ENCODE measurements at places on chromosomes 5 and 9.

GRCh38 chr9:89675058-89675742 lies 70.4 kb downstream of the GADD45G start:
- DNase-seq = peak; percentile 96

DNA sequence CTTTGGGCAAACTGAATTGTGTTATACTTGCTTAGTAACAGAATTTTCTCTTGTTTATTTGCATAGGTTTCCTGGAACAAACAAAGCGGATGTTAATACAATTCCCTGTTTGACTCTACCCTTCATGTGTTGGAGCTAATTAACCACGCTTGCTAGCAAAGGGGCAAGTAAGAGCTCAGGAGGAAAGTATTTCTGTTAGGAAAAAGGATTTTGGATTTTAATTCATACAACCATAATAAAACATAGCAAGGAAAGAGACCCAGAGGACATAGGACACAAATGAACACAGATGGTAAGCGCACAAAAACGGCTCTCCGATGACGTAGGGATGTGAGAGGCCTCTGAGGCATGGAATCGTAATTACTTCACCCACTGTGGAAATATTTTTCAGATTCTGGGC lies 5.1 kb upstream of the DCAF12 start:
- DNase-seq = no peak

- no peak for DNase-seq
Measured at GRCh38 chr9:122004589-122004988, 88.5 kb downstream of the TTLL11 start.

- no peak for DNase-seq
Measured at GRCh38 chr9:99066571-99066970, 38.3 kb upstream of the TGFBR1 start.

GRCh38 chr9:20139763-20140290 lies 351.0 kb upstream of the SLC24A2 start:
- no peak for DNase-seq

DNA sequence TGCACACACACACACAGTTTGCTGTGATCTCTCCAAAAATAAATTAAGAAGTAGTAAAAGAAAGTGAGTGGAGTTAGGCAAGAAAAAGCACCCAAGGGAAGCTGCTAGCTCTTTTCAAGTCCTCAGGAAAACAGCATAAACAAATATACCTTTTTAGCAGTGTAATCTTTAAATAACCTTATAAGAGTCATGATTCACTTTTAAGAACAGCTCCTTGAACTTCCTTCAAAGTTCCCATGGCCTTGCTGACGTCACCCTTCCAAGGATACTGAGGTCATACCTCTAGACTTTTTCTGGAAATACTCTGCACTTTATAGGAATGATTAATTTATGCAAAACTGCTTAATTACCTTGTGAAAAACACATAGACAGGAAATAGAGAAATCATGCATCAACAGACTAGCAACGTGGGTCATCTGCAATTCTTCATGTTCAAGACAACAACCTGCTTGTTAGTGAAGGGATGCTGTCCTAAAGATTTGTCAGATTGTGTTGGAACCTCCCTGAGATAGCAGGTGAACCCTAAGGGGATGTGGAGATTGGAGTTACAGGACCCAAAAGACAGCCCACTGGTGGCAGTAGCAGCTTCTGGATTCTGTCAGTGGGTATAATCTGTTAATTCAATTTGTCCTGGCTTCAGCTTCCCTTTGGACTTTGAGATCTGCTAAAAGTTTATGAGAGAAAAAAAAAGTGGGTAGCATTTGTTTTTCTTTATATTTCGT lies 229.0 kb downstream of the ELAVL2 start:
- no peak for DNase-seq

GRCh38 chr9:121786543-121786948 lies 135.1 kb downstream of the DAB2IP start:
- DNase-seq = no peak

- DNase-seq = no peak
Measured at GRCh38 chr5:91144491-91145332, 238.4 kb downstream of the ARRDC3 start.

DNA sequence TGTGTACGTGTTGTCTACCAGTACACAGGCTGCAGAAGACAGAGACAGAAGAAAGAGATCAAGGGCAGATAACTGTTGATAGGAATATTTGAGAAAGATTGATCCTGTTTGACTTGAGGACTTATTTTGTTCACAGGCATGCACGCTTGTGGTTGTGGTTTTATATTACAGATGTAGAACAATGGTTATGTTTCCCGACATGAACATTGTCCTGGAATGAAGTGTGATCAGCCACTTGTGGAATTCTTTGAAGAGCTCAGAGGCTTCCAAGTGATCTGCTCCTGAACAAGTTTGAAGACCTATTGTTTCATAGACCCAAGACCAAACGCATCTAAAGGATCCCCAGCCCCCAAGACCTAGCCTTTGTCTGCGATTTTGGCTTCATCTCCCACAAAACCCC lies 13.7 kb downstream of the TEX53 start:
- DNase-seq = no peak

DNA sequence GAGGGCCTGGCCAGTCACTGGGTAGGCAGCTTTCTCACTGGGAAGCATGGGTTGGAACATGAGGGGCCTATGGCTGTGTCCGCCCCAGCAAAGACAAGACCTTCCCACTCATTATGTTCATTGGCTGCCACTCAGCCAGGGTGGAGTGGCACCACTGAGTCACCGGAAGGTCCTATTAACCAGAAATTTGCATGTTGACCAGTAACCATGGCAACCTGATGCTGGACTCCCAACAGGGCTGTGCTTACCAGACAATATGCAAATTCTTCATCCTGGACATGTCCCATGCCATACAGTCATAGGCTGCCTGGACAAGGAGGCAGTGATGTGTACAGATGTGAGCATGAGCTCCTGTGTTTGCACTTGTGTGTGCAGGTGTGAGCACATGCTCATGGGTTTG lies 66.7 kb downstream of the PSD2 start:
- no peak for DNase-seq

GRCh38 chr5:81314581-81314980 lies 13.2 kb downstream of the ZCCHC9 start:
- DNase-seq = no peak

GRCh38 chr5:81552852-81553566 lies 159.1 kb upstream of the ACOT12 start:
- DNase-seq = no peak

GRCh38 chr5:14545308-14545707 lies 36.3 kb upstream of the OTULINL start:
- no peak for DNase-seq

- no peak for DNase-seq
Measured at GRCh38 chr5:113218200-113218599, 216.6 kb downstream of the TSSK1B start.

GRCh38 chr9:78386773-78387172 lies 89.8 kb downstream of the PSAT1 start:
- DNase-seq = no peak

DNA sequence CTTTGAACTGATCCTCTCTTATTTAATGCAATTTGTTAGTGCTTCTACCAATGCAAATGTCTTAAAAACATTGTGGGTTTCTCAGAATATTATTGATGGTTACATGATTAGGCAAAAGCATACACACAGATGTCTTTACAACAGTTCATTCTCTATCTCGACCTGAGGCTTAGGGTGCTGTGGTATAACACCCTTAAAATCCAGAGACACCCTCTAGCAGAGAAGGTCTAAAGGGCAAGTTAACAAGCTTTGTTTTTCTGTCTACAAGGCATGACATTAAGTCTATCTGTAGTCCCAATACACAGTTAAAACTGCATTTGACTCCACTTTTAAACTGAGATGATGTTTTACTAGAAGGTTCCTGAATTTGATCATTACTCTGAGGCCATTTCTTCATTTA lies 518.7 kb upstream of the MEF2C start:
- DNase-seq = no peak

DNA sequence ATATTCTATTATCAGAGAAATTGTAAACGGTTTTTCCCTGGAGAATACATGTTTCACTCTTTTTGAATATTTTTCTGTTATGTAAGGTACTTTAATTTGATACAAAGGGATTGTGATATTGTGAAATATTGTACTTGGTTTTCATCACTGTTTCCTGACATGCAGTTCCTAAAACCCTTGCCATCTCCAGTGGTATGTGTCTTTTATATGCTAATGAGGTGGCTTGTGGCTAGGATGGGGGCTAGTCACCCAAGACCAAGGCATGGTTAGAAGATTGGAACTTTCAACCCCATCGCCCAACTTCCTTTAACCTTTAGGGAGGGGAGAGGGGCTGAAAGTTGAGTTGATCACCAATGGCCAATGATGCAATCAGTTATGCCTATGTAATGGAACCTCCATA lies 160.6 kb downstream of the TAF11L14 start:
- DNase-seq = no peak

GRCh38 chr5:17267106-17267505 lies 49.7 kb downstream of the BASP1 start:
- DNase-seq = no peak

DNA sequence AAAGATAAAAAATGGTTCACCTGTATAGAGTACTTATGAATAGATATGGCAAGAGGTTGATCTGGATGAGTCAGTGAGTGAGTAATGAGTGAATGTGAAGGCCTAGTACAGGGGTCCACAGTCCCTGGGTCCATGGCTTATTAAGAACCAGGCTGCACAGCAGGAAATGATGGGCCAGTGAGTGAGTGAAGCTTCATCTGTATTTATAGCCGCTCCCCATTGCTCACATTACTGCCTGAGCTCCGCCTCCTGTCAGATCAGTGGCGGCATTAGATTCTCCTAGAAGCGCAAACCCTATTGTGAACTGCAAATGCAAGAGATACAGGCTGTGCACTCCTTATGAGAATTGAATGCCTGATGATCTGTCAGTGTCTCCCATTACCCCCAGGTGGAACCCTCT lies 307.7 kb upstream of the ZNF608 start:
- DNase-seq = no peak

DNA sequence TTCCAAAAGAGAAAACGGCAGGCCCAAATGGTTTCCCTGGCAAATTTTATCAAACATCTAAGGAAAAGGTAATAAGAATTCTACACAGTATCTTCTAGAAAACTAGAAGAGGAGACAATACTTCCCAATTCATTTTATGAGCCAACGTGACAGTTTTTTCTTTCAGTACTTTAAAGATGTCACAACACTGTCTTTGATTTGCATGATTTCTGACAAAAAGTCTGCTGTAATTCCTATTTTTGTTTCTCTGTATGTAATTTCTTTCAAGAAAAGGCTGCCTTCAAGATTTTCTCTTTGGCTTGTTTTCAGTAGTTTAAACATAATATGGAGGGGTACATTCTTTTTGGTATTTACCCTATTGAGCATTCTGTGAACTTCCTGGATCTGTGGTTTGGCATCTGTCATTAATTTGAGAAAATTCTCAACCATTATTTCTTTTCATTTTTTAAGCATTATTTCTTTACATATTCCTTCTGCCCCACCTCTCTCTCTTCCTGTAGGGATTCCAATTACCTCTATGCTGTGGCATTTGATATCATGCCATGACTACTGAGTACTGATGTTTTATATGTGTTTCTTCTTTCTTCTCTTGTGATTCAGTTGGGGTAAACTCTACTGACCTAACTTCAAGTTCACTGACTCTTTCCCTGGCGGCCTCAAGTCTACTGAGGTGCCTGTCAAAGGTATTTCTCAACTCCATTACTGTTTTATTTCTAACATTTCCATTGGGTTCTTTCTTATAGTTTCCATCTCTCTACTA lies 32.2 kb downstream of the ANKS6 start:
- no peak for DNase-seq

- DNase-seq = no peak
Measured at GRCh38 chr5:176716320-176716719, 69.0 kb downstream of the TSPAN17 start.

- no peak for DNase-seq
Measured at GRCh38 chr9:84145031-84145430, 164.4 kb downstream of the RMI1 start.

DNA sequence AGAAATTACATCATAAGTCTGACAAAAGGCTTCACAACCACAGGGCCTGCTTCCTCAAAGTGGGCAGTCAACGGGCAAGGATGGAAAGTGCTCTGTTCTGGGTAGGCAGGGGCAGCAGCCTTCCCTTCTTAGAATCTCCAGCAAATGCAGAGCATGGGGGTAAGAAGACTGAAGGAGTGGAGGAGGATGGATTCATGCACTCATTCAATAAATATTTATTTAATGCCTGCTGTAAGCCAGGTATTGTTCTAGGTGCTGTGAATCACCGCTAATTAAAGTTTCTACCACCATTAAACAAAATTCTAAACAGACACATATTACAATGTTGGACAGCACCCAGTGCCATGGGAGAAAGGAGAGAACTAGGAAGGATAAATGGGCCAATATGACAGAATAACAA lies 195.6 kb downstream of the ELAVL2 start:
- DNase-seq = no peak

DNA sequence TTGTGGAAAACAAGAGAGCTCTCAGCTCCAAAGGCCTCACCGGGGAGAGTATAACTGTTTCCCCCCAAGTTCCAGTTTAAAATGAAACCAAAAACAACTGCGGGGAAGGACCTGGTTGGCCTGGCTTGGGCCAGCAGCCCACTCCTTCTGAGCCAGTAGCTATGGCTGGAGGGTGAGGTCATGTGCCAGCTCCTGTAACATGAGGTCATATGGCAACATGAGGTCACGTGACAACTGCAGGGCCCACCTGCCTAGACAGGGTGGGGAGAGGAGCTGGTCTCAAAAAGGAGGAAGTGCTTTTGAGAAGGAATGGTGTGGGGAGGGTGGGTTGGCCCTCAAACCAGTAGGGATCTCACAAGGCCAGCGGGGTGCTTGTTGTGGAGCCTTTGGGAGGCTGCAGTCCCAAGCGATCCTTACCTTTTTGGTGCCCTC lies 29.3 kb upstream of the CRB2 start:
- DNase-seq = no peak

- DNase-seq = no peak
Measured at GRCh38 chr5:79122973-79123372, 11.4 kb downstream of the BHMT start.

DNA sequence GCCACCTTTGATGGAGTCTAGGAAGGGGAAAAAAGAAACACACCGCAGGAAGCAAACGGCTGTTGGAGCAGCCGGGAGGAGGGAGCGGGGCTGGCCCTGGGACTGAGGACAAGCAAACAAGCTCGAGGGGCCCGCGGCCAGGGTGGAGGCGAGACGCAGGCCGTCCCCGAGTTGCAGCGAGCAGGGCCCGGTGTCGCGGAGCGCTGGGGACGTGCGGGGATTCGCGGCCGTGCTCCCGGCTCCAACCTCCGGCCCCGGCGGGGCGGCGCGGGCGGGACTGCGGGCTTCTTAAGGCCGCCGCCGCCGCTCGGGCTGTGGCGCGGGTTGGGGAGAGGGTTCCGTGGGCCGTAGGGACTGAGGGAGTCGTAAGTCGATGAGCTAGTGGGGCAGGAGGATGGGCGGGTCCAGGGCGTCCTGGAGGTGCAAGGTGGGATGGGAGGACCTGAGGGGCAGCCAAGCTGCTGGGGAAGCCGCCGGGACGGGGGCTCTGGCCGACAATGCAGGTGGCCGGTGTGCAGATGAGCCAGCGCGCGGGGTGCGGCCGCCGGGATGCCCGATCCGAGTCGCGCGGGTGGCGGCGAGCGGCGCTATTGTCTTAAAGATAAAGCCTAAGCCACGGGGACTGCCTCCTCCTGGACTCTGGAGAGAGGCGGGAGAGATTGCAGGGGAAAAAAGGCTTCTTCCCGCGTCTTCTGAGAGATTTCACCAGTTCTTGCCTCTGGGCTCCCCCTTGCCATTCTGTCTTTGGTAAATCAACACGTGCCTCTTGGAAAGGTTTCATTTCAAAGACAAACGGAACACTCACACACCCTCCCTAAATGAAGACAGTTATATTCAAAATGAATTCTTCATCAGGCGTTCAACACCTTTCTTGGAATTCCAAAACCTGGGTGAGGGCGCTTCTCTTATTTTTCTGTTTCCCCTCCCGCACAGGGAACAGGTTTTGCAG lies 1.6 kb upstream of the HAPLN1 start:
- no peak for DNase-seq
